Stimulated activated CD4-positive, alpha-beta T cell treated with anti-CD3 and anti-CD28 coated beads, TNF-alpha, amount 100 ng/mL, for 1 hour (primary cell): ENCODE measurements at places on chromosomes 1 and 21.
A peak's percentile ranks its signal among the peaks of the same experiment; 100 is the strongest.

- DNase-seq: no peak
Observed at GRCh38 chr1:218948446-218948845, 225.2 kb upstream of the LYPLAL1 start.

- no peak for DNase-seq
Observed at GRCh38 chr1:47935856-47936255, 61.3 kb downstream of the TRABD2B start.

DNA sequence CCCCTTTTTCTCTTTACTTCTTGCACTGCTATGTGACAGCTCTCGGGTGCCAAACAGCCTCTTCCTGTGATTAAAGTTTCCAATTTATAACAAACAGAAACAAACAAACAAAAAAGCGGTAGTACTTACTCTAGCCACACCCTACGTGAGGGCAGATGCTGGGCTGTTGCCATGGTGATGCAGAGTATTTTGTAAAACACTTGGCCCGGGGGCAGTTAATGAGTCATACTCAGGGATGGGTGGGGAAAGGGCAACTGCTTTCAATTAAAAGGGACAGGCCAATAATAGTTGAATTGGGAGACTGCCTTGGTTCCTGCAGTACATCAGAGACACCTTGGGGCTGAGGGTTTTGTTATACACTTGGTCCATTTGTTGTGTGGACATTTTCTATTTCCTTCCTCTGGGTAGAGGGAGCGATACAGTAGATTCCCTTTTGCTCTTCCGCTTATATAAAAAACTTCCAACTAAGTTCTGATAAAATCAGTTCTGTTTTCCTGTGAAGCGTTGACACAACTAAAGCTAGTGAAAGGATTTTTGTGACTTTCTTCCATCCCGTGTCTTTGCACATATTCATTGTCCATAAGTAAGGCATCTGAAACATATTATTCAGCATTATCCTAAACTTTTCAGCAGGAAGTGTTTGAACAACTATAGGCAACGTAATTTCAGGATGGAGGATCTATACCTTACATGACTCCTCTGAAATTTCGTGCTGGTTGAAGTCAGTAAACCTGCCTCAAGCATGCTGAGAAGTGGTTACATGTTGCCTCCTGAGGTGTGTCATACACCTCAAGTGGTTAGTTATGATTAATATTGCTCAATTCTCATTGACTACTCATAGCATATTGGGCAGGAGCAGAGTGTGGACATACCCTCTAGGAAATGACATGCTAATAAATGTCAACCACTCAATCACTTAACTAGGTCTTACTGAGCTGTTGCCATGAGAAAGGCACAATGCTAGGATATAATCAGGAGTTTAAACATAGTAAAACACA, 36.7 kb upstream of the THEM4 start:
- peak; percentile 46 for DNase-seq

DNA sequence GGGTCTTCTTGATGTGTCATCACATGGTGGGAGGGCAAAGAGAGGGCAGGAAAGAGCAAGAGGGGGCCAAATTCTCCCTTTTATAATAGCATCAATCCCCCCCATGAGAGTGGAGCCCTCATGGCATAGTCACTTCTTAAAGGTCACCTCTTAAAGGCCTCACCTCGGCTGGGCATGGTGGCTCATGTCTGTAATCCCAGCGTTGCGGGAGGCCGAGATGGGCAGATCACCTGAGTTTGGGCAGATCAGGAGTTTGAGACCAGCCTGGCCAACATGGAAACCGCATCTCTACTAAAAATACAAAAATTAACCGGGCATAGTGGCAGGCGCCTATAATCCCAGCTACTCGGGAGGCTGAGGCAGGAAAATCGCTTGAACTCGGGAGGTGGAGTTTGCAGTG, 170.1 kb downstream of the PGBD5 start:
- DNase-seq: no peak

DNA sequence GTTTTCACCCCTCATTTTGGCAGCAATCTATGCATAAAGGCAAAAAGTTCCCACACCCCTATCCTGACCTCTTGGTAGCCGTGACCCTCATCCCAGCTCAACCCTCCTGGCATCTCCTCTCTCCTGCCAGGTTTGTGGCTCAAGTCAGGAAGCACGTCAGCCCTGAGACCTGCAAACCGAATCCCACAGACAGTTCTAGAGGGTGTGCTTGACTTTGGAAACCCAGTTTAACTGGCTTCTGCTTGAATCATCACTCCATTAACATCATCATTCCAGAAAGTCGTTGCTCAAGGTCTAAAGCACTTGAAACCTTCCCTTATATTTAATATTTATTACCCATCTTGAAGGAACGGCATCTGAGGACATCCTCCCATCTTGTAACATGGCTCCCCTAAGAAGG, 133.4 kb upstream of the ERG start:
- DNase-seq: no peak

DNA sequence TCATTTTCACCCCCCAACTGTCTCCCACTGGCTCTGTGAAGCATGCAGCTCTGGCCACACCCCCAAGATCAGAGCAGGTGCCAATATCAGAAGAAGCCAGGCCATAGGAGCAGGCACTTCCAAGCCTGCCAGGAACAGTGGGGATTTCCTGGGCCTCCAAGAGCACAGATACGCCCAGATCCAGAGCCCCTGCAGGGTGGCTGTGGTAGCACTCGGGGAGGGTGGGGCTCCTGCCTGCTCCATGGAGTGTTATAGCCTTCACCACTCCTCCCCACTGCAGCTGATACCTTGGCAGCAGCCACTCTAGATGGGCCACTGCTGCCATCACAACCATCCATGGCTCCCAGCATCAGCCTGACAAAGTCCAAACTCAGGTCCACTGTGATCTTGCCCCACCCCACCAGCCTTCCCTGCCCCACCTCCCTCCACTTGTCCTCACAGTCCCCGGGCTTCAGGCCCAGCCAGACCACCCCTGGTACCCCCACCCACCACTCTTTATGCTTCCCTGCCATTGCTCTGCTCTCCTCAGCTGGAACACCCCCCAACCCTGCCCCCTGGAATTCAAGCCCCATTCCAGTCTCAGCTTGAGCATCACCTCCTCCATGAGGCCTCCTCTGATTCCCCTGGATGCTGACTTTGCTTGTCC, 448.3 kb downstream of the MATN1 start:
- no peak for DNase-seq

DNA sequence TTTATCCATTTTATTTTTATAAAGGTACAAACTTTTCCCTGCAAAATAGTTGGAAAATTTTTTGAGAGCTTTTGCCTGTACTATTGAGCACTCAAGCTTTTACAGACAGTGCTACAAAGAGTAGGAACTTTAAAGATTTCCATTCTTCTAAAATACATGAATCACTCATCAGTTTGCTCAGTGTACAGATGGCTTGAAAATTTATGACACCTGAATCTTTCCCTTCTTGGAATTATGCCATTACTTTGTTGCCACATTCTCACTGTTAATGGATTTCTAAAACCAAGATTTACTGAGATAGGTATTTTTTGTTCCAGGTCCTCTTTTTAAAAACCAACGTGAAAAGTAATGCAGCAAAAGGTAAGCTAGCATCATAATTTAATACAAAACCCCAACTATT, 76.0 kb downstream of the GPATCH2 start:
- no peak for DNase-seq

DNA sequence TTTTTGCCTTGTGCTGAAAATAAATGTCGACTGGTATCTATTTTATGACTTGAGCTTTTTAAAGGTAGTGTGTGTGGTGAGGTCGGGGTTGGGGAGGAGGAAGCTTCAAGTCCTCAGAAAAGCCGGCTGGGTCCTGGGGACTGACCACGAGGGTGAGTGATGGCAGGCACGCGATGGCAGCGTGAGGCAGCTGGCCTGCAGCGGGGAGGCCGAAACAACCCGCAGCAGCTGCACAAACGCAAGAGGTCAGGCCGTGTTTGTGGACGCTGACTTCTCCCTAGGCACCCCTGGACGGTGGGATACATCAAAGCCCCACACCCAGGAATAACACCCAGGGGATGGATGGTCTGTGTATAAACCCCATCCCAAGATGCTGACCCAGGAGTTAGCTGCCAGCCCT, 51.4 kb downstream of the ZBTB18 start:
- no peak for DNase-seq

- DNase-seq: no peak
Observed at GRCh38 chr1:156505679-156506298, 5.2 kb upstream of the MEF2D start.

DNA sequence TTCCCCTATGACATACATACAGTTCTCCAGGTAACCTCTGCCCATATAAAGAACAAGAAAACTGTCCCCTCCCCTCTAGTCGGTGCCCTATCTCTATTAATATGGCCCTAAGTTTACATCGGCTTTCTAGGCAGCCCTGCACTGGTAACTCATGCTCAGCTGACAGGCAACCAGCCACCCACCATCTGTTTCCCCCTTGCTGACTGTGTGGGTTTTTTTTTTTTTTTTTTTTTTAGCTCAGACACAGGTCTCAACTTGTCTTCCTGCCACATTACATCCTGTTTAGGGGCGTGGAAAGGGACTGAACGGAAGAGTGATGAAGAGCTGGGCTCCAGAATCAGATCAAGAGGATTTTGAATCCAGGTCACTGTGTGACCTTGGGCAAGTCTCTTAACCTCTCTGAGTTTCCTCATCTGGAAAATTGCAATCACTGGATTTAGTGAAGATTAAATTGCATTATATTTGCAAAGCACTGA, 14.0 kb downstream of the LAPTM5 start:
- DNase-seq: peak; percentile 63

DNA sequence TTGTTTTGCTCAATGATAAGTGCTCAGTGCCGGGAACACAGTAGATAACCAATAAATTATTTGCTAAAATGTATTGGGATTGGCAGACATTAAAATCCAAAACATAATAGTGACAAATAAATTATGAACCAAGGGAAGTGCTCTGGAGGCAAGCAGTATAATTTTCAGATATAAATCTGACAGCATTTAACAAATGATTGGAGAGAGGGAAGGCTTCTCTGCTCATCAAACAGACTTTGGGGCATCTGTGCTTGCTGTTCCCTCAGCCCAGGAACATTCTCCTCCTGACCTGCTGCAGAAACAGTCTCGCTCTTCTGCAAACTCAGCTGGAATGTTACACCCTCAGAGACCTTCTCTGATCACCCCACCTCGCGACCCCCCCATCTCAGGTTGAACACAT, 2.2 kb downstream of the CD46 start:
- DNase-seq: no peak

DNA sequence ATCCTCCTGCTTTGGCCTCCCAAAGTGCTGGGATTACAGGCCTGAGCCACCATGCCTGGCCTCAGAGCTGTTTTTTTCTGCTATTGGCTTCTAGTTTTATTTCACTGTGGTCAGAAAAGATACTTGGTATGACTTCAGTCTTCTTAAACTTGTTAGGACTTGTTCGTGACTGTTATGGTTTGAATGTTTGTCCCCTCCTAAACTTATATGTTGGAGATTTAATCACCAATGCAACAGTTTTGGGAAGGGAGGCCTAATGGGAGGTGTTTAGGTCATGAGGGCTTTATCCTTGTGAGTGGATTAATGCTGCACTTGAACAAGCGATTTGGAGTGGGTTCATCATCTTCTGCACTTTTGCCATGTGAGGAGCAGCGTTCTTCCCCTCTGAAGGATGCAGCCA, 24.5 kb upstream of the SOD1 start:
- no peak for DNase-seq

GRCh38 chr1:6889875-6890480, 104.7 kb downstream of the CAMTA1 start:
- DNase-seq: no peak

GRCh38 chr1:41358131-41359021, 2.9 kb upstream of the FOXO6 start:
- no peak for DNase-seq

DNA sequence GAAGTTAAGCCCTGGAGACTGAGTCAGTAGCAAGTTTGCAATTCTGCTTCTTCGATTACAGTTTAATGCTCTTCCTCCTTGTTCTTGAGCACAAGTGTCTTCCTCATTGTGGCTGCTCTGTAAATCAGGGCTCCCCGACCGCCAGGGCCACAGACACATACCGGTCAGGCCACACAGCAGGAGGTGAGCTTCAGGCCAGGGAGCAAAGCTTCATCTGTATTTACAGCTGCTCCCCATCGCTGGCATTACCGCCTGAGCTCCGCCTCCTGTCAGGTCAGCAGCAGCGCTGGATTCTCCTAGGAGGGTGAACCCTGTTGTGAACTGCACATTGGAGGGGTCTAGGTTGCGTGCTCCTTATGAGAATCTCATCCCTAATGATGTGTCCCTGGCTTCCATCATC, 1.7 kb upstream of the TRAPPC10 start:
- DNase-seq: no peak

- no peak for DNase-seq
Observed at GRCh38 chr1:145692785-145693443, 14.3 kb downstream of the PDZK1 start.

DNA sequence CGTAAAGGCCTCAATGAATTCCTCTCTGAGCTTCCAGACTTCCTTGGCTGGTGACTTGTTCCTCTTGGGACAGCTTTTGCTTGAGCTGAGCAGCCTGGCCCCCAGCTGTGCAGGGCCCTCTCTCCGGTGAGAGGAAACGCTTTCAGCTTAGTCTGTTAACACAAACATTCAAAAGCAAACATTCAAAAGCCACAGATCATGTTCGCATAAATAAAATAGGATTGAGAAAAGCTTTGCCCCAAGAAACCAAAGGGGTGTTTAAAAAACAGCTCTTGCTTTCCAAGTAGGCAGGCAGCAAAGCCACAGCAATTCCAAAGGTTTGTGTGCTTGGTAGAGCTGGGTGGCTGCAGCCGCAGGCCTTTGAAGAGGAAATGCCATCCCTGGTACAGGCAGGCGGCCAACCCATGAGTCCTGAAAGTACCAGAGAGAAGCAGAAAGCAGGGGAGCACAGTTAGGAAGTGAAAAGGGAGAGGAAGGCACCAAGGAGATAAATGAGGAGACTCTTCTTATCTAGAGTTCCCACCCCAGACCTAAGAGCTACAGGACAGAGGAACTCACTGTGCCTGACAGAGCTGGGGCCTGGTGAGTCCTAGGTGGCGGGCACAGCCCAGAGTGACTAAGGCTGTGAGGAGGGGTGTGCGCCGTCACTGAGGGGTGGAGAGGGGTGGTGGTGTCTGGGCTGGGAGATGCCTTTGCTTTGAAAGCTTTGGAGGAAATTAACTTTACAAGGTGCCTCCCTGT, 48.4 kb downstream of the CCN1 start:
- DNase-seq: no peak

- no peak for DNase-seq
Observed at GRCh38 chr1:209659909-209660308, 7.7 kb upstream of the LAMB3 start.

GRCh38 chr1:48936436-48936835, 159.7 kb upstream of the BEND5 start:
- no peak for DNase-seq

DNA sequence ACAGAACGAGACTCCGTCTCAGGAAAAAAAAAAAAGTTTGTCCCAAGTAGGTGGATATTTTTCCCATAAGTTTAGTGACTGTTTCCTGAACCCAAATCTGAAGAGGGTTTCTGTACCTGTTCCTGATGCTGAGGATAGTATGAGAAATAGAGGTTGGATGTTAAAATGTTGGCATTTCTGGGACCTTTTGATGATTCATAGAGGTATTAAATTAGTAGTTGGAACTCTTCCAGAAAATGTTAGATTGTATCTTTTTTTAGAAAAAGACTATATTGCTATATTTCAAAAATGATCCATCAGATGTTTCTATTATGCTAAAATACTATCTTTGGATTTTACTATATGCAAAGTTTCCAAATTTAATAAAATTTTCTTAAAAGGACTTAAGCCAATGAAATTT, 2.9 kb upstream of the CENPL start:
- DNase-seq: no peak

GRCh38 chr1:55154616-55155015, 60.5 kb downstream of the USP24 start:
- no peak for DNase-seq

- DNase-seq: no peak
Observed at GRCh38 chr1:82099170-82099569, 298.4 kb downstream of the ADGRL2 start.
